COR-L47 (cell line): ENCODE measurements at places on chromosomes 6 and 20.

- no peak for DNase-seq
Observed at GRCh38 chr6:79137671-79138070, 59.6 kb upstream of the PHIP start.

DNA sequence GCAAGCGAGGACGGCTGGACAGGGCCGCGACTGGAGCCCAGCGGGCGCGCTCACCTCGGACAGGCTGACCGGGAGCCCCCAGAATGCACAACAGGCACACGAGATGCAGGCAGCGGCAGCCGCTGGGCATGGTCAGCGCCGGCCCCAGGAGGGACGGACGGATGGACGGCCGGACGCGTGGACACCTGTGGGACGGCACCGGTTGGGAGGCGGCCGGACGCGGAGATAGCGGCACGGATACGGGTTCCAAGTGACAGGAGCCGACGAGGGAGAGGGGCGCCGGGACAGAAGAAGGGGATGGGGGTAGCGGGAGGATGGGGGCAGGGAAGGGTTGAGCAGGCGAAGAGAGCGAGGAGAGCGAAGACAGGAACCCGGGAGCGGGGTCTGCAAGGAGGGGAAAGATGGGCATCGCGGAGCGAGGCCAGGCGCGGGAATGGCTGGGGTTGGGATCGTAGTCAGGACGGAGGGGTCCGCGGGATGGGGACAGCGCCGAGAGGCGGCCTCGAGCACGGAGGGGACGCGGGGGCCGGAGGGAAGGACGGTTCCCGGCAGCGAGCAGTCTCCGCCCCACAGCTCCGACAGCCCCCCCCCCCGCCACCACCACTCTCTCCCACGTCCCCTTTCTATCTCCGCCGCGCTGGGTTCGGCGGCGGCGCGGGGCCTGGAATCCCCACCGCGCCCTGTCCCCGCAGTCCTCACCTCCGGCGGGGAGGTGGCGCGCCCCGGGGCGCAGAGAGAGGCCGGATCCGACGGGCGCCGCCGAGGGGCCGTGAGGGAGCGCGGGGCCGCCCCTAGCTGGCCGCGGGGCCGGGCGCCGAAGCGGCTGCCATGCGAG, 435 bp downstream of the DLK2 start:
- peak; percentile 52 for DNase-seq

GRCh38 chr6:87088076-87088475, 6.8 kb downstream of the CGA start:
- no peak for DNase-seq

GRCh38 chr6:124148236-124148957, 344.7 kb downstream of the NKAIN2 start:
- DNase-seq = no peak

DNA sequence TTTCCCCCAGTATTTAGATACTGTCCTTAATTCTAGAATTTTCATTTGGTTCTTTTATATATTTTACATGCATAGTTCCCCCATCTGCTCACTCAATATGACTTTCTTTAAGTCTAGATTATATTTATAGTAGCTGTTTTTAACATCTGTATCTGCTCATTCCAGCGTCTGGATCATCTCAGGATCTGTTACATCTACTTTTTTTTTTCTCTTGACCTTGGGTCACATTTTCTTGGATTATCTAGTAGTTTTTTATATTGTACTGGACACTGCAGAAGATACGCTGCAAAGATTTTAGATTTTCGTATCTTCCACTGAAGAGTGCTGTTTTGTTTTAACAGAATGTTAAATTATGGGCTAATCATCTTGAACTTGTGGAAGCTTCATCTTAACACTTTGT, 20.7 kb downstream of the RAB22A start:
- DNase-seq = no peak

DNA sequence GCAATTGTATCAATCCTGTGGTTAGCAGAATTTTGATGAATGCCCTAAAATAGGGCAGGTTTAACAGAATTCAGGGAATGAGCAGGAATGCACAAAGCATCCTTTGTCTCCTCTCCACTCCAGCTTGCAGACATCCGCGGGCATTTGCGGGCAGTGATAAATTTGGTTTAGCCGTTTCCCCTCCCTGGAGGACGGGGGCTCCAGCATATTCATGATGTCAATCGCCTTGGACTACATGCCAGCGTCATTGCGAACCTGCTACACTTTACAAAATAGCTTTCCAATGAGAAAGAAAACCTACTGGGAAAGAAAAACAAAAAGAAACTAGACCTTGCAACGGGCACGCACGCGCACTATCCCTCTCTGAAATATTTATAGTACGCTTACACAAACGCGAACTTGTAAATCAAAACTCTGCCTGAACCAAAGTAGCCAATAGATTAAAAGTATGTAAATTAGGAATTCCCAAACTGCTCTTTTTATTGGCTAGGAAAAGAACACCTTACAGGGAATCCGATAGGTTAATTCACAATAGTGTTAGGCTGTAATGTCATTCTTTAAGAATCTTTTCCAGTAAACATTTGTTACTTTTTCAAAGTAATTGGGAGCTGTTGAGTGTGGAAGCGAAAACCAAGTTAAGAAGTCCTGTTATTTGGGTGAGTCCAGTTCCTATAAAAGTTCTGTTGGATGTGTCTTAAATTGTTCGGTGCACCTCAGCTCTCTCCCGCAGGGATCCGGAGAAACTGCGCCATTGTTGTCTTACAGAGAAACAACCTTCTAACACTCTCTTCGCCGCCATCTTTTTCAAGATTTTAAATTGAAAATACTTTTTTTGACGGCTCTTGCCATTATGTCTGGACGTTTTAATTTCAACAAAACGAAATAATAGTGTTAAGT, 136.7 kb downstream of the HFE start:
- DNase-seq = peak; percentile 92

GRCh38 chr20:6956574-6956973, 189.1 kb downstream of the BMP2 start:
- no peak for DNase-seq

DNA sequence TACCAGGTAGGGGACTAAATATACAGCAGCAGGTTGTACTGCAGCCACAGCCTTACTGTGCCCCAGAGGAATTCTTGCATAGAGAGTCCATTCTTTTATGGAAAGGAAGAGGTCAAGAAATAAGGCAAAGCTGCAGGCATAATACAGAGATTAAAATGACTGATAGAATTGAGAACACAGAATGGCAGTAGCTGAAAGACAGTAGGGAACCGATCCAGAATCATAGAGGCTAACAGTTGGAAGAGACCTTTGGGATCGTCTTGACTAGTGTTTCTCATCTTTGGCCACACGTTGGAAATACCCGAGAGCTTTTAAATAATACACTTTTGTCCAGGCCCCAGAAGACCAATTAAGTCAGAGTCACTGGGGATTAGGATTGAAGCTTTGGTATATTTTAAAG, 492.6 kb upstream of the SOX4 start:
- no peak for DNase-seq

- DNase-seq = no peak
Observed at GRCh38 chr6:131251590-131252199, 116.4 kb downstream of the AKAP7 start.

GRCh38 chr20:10812759-10813327, 139.0 kb upstream of the JAG1 start:
- no peak for DNase-seq

DNA sequence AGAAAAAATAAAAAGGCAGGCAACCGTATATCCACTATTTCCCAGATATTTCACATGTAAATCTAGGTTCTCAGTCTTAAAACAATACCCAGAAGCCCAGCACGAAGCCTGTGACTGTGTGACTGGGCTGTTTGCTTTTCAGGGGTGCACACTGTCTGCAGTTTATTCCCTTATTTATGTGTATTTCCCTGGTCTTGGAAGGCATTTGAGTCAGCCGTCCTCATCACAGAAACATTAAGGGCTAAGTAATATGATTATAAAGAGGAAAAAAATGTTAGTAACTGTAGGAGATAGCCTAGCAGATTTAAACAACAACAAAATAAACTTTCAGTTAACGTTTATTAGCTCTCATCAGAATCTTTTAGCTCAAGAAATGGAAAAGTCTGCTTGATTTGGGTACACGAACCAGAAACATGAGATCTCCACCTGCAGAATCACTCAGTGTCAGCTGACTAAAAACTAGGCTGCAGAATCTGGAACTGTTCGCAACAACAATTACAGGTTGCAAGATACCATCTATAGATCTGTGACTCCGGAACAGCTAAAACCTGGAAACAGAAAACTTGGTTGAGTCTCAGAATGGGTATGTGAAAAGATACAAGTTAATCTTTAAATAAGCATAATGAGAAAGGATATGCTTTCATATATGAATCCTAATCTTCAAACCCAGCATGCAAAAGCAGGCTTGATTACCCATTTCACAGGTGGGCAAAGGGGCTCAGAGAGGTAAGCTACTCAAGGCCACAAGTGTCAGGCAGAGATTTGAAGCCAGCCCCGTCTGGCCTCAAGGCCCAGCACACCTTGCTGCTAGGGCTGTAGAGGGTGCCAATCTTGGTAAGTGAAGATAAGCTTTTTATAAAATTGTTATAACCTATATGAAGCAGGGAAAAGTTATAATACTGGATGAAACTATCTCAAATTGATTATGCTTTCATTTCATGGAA, 21.1 kb downstream of the GCLC start:
- DNase-seq = no peak
